Frontal cortex (tissue), 4 donors: ENCODE measurements at places on chromosomes 3 and 15. TPM values are rescaled to one million over a fixed set of nuclear protein-coding genes. Genes with fewer than 3 reads are reported as not detected.

GRCh38 chr15:36218322-36218721 is 361.1 kb upstream of the CDIN1 start:
- DNase-seq, result no peak

Gene PLA2G4F
- total RNA-seq, result not detected

DNA sequence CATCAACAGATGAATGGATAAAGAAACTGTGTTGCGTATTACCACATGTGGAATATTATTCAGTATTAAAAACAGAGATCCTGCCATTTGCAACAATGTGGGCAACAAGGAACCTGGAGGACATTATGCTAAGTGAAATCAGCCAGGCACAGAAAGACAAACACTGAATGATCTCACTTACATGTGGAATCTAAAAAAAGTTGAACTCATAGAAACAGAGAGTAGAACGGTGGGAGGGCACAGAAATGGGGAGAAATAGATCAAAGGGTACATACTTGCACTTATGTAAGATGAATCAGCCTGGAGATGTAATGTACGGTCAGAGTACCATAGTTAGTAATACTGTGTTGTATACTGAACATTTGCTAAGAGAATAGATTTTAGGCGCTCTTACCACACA is 29.8 kb upstream of the MUC13 start:
- DNase-seq, result no peak

DNA sequence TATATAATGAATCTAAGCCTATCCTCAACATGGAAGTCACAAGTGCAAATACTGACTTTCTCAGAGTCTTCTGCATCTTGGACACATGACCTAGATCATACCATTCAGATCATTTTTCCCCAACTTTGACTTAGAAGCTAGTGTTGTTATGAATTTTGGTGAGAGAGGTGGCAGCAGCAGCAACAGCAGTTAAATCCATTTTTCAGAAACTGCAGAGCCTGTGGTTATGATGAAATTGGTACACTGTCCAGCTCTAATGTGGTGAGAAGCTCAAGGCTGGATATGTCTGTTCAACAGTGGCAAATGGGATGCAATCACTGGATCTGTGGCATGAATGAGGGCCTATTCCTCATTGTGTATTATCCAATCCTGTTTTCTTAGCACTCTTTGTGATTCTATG is 290.1 kb upstream of the SATB1 start:
- DNase-seq, result no peak

DNA sequence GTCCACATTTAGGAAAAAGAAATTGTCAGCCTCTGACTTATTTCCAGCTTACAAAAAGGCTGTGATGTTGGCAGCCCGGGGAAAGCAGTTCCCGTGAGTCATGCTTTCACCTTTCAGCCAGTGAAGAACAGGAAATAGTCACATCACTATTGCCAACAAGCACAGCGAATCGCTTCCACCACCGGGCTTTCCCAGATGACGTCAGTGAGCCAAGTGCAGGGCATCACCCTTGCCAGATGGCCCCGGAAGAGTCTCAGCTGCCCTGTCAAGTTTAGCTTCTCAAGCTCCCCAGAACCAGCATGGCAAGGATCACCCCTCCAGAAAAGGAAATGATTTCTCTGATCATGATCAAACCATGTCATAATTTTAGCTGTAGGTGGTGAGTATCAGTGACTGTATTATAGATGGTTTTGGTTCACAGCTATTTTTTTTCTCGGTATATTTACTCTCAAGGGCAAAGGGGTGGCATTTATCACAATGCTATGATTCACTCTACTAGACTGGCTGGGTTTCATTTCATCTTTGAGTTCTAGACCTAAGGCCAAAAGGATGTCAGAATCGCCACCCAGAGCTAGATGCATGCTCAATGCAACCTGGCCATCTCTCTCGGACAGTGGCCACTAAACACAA is 32.9 kb downstream of the B3GNT5 start:
- peak; percentile 68 for DNase-seq

Gene GPR87
- total RNA-seq, result not detected

Gene GCSAM
- total RNA-seq, result not detected

Gene ST8SIA2
- 56.3 TPM for total RNA-seq

GRCh38 chr3:70702132-70702531 is 389.7 kb upstream of the MDFIC2 start:
- DNase-seq, result no peak

Gene RTP4
- not detected for total RNA-seq

Gene SAMMSON
- total RNA-seq, result not detected

Gene JMJD7
- 0.82 TPM for total RNA-seq

GRCh38 chr15:25422021-25422420 is 16.8 kb downstream of the UBE3A start:
- DNase-seq, result no peak

GRCh38 chr15:47856071-47856470 is 138.8 kb downstream of the SEMA6D start:
- DNase-seq, result no peak
